ENCODE measurements at places on chromosomes 4 and X.

DNA sequence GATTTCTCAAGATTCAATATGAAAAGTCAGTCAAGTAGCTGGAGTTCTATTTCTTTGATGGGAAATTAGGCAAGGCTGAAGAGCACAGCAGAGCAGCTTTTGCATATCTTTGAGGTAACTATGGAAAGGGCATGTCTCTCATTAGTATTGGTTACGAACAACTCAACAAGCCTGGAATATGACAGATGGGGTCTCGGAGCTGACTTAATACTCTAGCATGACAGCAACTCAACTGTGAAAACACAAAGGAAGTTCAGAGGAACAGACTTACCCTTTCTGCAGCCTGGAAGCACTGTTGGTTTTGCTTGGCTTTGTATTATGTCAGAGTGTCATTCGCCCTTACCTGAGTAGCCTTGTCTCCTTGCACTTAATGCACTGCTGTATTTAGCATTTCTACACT, 79.9 kb upstream of the AADAT start:
- no peak for DNase-seq

DNA sequence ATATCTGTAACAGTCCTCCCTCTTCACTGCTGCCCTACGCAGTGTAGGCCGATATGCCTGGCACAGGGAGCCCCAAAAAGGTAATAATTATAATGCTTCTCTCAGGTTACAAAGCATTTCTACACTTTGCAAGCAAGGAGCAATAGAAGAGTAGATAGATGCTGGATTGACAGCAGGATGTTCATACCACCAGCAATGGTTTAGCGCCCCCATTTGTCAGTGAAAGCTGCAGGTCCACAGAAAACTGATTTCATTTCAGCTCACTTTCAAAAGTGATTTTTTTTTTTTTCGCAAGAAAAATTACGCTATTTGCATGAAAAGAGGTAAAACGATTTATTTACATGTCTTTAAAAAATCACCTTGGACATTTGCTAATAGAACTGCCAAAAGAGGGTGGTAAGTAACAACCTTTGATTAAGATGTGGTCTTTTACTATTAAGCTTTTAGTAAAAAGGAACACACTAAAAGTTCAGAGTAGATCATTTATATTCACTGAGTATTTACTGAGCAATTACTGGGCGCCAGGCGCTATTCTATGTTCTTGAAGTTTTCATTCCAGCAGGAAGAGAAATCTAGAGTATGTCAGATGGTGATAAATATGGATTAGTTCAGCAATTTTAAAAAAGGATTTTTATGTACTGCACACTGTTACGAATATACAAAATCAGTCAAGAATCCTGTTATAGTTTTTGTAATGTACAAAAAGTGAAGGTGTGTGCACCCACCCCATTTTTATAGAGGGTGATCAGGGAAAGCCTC, 34.4 kb downstream of the HPF1 start:
- no peak for DNase-seq

GRCh38 chr4:188722911-188723310, 583.7 kb downstream of the TRIML1 start:
- DNase-seq, result no peak

DNA sequence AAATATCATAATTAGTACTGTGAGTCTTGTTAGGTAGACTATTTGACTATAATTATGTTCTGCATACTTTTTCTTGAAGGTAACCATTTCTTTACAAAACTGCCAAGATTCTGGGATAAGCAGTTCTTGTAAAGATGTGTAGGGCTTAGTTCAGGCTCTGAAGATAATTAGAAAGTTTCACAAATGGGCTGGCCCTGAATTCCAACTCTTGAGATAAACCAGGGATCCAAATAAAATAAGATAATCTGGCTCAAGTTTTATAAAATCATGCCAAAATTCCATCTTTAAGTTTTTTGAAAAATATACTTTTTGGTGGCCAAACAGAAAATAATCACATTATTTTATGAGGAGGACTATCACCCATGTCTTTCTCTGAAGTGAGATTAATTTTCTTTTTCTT, 35.5 kb upstream of the GLRB start:
- no peak for DNase-seq

GRCh38 chr4:8281519-8282133, 12.1 kb downstream of the HTRA3 start:
- DNase-seq, result no peak

DNA sequence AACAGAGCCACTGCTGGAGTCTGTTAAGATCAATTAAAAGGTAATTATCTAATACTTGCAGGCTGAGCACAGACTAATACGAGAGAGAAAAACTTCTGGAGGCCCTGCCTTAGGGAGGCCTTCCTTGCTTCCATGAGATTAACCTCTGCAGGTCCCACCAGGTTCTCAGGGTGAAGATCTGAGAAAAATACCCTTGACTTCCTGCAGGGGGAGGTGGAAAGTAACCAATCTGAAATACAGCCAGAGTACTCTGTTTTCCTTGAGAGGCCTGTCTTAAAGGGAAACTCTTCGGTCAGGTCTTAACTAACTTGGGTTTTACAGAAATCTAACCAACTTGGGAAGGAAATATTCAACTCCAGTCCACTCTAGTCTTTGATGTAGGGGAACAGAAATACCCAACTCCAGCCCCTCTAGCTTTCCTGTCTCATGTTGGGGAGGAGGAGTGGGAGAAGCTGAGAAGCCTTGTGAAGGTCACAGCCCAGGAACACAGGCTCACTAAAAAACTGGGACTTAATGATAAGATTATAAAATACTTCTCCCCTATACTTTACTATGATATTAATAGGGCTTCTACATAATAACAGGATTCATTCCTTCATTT, 77.1 kb downstream of the TBCK start:
- no peak for DNase-seq

DNA sequence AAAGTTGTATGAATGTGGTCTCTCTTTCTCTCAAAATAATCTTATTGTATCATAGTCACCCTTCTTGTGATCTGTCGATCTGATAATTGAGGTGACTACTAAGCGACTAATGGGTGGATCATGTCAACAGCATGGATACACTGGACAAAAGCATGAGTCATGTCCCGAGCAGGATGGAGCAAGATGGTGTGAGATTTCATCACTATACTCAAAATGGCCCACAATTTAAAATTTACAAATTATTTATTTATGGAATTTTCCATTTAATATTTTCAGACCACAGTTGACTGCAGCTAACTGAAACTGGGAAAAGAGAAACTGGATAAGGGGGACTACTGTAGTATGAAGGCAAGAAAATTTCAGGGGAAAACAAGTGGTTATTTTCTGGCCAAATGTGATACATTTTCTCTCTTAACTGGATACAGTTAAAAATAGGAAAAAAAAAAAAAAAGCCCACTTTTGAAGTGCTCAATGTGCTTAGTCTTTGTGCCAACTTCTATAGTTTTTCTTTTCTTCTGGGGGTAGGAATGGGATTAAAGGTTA, 25.3 kb downstream of the FAM241A start:
- peak; percentile 4 for DNase-seq

- DNase-seq, result no peak
Observed at GRCh38 chr4:2793586-2794485, 951 bp downstream of the SH3BP2 start.

- no peak for DNase-seq
Observed at GRCh38 chr4:99657798-99658197, at the start of gene C4orf54. Gene C4orf54, minus strand, starts transcription at chr4:99657828. Its CDS starts 3,180 bp downstream, at chr4:99654648.

DNA sequence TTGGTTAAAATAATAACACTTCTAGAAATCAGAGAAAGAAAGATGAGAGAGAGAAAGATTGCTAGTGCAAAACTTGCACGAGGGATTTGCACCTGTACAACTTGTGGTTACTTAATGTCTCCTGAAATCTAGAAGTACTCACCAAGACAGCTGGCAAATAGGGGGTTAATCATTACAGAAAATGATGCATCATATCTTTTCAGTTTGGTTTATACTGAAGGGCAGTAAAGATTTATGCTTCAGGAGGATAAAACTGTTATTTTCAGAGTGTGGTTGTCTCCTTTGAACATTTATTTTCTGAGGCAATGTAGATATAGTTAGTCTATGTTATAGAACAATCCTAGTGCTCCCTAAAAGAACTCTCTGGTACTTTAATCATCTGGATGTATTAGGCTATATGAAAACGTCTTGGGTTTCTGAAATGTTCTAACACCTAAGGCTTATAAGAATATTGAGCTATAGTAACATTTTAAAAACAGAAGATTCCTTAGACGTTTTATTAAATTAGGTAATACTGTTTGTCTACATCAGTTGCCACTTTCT, 13.3 kb downstream of the ATOH1 start:
- DNase-seq, result no peak

GRCh38 chrX:17459661-17460060, 84.7 kb downstream of the NHS start:
- DNase-seq, result no peak

Measured in stimulated activated CD4-positive, alpha-beta T cell treated with anti-CD3 and anti-CD28 coated beads, Interleukin-15, amount 100 ng/mL, for 48 hours (primary cell).